ENCODE measurements at places on chromosomes 4 and X.

GRCh38 chrX:13047759-13048158 is 3.3 kb upstream of the FAM9C start:
- DNase-seq, result no peak

GRCh38 chrX:136659174-136659573 is 11.2 kb downstream of the CD40LG start:
- no peak for DNase-seq

GRCh38 chrX:39204945-39205344 is 403.7 kb downstream of the MID1IP1 start:
- DNase-seq, result no peak

DNA sequence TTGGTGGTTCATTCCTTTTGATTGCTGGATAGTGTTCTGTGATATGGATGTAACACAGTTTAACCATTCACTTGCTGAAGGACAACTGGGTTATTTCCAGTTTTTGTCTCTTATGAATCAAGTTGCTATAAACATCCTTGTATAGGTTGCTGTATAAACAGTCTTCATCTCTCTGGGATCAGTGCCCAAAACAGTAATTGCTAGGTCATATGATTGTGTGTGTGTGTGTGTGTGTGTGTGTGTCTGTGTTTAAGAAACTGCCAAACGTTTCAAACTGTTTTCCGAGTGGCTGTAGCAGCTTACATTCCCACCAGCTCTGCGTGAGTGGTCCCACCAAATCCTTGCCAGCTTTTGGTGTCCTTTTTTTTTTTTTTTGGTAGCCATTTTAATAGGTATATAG is 60.4 kb downstream of the F11 start:
- DNase-seq, result no peak

DNA sequence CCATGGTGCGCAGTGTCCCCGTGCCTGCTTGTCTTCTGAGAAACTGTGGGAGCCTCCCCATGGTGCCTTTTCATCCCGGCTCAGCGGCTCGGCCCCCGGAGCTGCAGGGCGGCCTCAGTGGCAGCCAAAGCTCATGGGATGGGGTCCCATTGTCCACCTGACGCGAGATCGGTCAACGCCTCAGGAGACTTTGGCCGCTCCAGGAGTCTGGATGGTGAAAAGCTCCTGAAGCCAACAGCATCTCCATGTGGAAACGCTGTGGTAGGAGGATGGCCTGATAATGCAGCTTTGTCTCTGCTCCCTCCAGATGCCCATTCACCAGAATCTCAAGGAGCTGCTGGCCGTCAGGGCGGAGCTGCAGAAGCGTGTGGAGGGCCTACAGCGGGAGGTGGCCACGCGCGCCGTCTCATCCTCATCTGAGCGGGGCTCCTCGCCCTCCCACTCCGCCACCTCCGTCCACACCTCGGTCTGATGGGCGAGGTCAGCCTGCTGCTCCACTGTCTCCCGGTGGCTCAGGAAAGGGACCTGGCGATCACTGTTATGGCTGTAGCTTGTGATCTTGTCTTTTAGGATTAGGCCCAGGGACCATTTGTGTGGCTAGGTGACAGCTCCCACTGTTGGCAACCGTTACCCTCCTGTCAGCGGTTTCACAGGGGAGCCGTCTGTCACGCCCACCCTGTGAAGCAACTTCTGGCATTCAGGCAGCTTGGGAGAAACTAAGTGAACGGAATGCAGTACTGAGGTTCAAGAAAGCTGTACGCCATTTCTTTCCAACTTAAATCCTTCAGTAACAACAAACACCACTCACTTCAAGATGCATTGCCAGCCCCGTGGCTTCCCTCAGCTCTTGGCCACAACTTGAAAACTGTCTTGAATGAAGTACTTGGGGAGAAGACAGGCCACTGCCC is 69.3 kb downstream of the MTMR1 start:
- no peak for DNase-seq

DNA sequence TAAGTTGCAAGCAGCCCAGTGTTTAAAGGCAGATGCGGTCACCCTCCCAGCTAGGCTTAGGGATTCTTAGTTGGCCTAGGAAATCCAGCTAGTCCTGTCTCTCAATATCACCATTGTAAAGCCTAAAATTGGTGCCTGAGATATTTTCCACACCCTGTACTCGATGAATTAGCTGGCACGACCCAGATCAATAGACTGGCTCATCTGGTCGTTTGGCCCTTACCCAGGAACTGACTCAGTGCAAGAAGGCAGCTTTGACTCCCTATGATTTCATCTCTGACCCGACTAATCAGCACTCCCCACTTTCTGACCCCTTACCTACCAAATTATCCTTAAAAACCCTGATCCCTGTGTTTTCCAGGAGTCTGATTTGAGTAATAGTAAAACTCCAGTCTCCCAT is 384.9 kb upstream of the SLC7A11 start:
- DNase-seq, result no peak

GRCh38 chrX:149296092-149296491 is 209.0 kb downstream of the IDS start:
- DNase-seq, result no peak

- no peak for DNase-seq
Observed at GRCh38 chrX:113330416-113330815, 489.8 kb upstream of the AMOT start.

DNA sequence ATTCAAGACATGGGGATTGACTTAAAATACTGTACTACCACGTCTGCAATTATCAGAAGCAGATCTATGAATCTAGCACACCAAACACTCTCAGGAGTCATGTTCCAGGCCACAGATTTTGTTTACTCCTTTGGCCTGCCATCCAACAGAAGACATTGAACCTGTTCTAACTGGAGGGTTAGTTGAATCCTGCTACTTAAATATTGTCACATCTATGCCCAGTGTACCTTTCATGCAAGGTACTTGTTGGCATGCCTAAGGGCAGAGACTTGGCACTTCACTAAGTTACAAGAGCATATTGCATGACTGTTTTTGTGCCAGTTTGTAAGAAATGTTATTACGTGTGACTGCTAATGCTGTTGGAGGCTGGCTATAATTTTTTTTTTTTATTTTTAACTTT is 126.9 kb upstream of the BCOR start:
- DNase-seq, result no peak

- DNase-seq, result no peak
Observed at GRCh38 chrX:38232079-38232686, 11.5 kb upstream of the SRPX start.

- no peak for DNase-seq
Observed at GRCh38 chrX:66035667-66036066, 4.2 kb downstream of the VSIG4 start.

DNA sequence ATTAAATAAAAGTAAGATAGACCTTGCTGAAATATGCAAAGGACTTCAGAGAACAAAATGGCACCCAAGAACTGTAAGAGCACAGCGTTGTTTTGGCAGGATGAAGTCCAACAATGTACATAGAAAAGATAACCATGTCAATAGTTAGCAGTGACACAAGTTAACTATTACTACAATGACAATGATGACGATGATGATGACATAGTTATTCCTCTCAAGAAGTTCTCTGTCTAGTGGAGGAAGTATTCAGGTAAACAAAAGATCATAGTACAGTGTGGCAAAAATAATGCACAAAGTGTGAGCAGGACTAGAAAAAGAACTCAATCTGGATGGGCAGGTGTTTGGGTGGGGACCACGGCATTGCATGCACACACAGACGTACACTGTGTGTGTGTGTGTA is 75.3 kb upstream of the STIM2 start:
- no peak for DNase-seq

DNA sequence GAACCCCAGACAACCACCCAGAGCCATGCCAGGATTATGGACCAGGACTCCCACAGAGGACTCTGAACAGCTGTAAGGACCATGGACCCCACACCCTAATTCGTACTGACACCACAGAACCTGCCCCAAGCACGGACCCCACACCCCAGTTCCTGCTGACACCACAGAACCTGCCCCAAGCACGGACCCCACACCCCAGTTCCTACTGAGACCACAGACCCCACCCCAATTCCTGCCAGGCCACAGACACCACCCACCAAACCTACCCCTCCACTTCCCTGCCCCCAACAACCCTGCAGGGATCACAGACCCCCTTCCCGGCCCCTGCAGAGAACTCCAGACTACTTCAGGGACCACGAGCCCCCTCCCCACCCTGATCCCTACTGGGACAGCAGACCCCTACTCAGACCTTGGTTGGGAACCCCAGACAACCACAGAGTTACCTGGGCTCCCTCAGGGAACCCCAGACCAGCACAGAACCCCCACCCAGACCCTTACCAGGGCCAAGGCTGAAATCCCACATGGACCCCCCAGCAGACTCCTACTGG is 1.4 kb upstream of the DHRSX start:
- no peak for DNase-seq

DNA sequence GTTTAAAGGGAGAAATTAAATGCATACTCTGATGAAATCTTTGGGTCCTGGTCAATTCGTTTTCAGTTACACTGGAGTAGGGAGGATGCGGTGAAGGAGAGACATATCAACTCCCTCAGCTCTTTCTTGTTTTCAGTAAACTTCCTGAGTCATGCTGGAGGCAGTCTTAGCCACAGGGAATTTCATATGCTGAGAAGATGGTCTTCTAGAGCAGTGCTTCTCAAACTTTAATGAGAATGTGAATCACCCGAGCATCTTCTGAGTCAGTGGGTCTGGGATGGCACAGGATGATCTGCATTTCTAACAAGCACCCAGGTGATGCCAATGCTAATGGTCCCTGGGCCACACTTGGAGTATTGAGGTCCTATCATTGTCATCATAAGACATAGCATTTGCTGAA is 214.5 kb downstream of the KIT start:
- DNase-seq, result no peak

DNA sequence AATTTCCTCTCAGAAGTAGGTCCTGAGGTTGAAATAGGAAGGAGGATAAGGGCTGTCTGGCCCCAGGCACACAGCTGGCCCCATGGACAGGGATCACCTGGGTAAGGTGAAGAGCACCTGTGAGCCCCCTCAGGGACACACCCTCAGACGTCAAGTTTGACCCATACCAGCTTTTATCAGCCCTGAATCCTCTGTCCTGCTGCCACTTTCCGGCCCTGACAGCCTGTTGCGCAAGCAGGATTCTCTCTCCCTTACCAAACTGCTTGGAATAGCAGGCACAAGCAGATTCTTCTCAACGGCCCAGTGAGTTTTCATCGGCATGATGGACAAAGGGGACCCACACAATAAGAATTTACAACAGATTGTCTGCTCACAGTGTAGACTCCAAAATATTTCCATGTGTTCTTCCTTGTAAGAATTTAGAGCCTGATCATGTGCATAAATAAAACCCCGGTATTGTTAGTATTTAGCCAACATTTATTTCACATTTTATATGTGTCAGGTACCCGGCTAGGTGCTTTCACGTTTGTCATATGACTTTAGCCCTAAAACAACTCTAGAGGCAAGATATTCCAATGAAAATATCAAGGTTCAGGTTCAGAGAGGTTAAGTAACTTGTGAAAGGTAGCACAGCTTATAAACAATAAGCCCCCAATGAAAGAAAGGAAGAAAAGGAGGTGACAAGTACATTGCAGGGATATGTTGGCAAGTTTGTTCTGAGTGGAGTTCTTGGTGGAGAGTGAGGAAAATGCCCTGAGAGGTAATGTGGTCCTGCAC is 107.2 kb upstream of the KIT start:
- DNase-seq, result no peak

DNA sequence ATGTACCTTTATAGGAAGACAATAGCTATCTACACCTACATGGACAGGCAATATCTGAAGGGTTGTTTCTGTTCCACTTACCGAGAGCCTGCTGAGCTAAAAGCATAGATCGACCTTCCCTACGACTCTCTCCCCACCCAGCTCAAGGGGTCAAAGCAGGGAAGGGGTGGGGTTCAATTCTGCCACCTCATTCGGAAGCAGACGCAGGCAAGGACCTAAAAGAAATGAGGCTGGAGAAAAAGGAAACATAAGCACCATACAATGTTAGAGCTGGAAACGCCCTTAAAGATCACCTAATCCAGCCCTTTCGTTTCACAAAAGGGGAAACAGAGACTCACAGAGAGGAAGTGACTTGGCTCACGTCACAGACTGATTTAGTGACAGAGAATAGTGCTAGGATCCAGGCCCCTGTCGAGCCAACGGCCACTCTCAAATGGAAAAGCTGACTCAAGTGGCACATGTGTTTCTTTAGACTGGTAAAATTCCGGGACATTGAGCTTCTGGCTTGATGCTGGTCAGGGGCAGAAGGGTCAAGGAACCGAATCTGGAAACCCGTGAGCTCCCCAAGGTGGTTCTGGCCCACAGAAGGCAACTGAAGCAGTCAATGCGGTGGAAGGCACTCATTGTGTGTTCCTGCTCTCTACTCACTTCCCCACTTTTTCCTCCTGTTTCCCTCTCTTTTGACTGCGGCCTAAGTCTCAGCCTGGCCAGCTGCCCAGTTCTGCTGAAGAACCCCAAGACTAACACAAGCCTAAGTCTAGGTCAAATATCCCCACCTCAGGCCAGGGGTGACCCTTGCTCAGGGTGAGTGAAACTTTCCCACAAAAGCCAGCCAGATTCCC is 7.5 kb downstream of the SEPTIN6 start:
- DNase-seq, result peak; percentile 69

DNA sequence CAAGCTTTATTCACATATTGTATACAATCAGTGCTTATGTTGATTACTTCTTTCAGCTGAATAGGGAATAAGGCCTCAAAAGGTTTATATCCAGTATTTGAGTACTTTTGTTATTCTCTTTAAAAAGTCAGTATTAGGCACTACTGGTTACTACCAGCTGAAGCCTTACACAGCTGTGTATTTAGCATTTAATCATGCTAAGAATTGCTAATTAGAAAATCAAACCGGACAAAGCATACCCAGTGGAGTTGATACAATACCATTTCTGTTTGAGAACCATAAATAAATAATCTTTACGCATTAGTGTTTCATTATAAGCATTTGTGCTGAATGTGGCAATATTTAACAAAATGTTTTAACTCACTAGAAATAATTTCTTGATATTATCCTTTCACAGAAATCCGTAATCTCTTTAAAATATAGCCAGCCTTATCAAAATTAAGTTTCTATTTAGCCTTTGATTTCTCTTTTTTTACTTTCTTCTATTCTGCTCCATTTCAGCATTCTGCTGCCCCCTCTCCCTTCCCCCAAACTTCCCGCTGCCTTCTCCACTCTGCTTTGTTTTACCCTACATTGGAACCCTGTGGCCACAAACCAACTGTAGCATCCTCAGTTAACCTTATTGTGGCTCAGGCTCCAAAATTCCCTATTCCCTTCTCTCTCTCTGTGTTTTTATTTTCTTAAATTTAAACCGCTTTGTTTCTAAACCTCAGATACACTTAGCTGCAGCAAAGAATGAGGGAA is 37.8 kb downstream of the UGT8 start:
- DNase-seq, result no peak

- DNase-seq, result no peak
Observed at GRCh38 chr4:188603646-188604045, 464.4 kb downstream of the TRIML1 start.

GRCh38 chrX:37755025-37755424 is 24.8 kb upstream of the CYBB start:
- peak; percentile 53 for DNase-seq

Data from CD4-positive, alpha-beta T cell treated with Interleukin-1 beta for 1 hour (primary cell).